CD4-positive, alpha-beta T cell treated with Interleukin-15 for 4 hours (primary cell): ENCODE measurements at places on chromosomes 7 and 10.

DNA sequence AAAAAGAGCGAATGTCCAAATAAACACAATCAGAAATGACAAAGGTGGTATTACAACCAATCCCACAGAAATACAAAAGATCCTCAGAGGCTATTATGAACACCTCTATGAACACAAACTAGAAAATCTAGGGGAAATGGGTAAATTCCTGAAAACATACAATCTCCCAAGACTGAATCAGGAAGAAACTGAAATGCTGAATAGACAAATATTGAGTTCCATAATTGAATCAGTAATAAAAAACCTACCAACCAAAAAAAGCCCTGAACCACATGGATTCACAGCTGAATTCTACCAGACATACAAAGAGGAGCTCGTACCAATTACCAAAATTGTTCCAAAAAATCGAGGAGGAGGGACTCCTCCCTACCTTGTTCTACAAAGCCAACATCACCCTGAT, 56.1 kb upstream of the ZNF800 start:
- DNase-seq: no peak

- DNase-seq: no peak
Measured at GRCh38 chr10:129945941-129946760, 17.9 kb downstream of the EBF3 start.

- no peak for DNase-seq
Measured at GRCh38 chr7:31114593-31115343, 62.7 kb downstream of the ADCYAP1R1 start.

DNA sequence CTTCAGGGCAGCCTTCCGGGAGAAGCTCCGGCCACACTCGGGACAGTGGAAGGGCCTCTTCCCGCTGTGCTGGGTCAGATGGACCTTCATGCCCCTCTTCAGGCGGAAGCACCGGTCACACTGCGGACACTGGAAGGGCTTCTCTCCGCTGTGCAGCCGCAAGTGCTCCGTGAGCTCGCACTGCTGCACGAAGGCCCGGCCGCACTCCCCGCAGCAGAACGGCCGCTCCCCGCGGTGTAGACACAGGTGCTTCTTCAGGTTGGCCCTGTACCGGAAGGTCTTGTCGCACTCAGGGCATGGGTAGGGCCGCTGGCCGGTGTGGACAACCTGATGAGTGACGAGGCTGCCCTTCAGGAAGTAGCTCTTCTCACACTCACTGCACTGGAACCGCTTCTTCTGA, 14.2 kb upstream of the ZNF786 start:
- no peak for DNase-seq

DNA sequence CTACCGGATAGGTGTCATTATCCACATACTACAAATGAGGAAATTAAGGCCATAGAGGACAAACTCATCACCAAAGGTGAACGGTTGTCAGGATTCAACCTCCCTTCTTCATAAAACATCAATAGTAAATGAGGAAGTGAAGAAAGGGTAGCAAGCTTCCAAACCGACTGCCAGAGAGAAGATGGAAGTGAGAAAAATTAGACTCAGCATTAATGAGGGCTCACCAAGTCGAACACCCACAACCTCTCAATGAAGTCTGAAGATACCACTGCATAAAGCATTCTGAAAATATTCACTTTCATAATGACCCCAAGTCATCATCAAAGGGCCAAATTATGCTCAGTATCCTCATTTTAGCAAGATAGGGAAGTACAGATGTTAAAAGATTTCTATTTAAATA, 29.6 kb downstream of the ABCB4 start:
- DNase-seq: no peak

- no peak for DNase-seq
Measured at GRCh38 chr10:110457851-110458250, 39.9 kb upstream of the DUSP5 start.

- DNase-seq: no peak
Measured at GRCh38 chr10:80148166-80148805, 15.8 kb downstream of the PLAC9 start.

DNA sequence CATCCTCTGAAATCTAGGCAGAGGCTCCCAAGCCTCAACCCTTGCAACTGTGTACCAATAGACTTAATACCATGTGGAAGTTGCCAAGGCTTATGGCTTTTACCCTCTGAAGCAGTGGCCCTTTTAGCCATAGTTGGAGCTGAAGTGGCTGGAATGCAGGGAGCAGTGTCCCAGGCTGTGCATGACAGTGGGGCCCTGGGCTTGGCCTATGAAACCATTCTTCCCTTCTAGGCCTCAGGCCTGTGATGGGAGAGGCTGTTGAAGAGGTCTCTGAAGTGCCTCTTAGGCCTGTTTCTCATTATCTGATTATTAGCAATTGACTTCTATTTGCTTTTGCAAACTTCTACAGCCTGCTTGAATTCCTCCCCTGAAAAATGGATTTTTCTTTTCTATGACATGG, 612.7 kb upstream of the ZWINT start:
- DNase-seq: no peak

- DNase-seq: no peak
Measured at GRCh38 chr10:58177362-58177947, 90.2 kb downstream of the IPMK start.

DNA sequence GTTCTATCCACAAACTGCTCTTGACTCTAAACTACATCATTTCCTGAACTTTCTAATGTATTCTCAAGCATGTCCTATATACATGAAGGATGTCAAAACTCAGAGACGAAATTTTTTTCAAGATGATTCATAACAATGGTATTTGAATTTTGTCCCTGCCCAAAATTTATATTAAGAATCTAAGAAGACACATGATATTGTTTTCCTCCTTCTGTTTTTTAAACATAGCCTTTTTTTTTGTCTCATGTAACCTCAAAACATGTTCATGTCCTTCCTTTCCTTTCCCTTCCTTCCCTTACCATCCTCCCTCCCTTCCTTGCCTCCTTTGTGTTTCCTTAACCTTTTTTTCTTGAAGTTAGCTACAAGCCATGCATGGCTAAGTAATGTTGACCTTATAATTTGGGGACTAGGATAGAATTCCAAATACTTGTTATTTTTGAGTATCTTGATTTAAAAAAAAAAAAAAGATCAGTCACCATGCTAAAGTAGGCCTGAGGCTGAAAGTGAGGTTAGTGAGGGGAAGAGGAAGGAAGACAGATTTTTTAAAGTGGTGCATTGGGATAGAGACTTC, 163.0 kb downstream of the SUGCT start:
- no peak for DNase-seq

GRCh38 chr10:49679480-49679893, at the start of gene C10orf53:
TSS of gene C10orf53 (plus strand) at chr10:49679651. CDS start at chr10:49679698, 47 bp downstream.
- no peak for DNase-seq

- DNase-seq: peak; percentile 49
Measured at GRCh38 chr10:31808258-31809218, 120.1 kb downstream of the ARHGAP12 start.

DNA sequence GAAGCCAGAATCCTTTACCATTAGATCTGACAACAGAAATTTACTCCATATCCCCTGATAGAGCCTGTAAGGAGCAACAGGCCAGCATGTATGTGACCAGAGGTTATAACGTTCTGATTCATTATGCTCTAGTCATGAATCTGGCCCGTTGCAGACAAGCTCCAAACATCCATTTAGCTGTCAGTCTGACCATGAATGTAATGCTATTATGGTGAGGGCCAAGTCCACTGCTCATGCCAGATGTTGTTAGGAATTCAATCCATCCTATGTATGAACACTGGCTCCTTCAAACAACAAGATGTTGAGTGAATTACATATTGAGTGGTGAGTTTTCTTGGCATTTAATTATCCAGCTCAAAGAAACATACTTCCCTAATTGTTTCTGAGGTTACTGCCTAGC, 610.1 kb upstream of the ANKRD30A start:
- no peak for DNase-seq

DNA sequence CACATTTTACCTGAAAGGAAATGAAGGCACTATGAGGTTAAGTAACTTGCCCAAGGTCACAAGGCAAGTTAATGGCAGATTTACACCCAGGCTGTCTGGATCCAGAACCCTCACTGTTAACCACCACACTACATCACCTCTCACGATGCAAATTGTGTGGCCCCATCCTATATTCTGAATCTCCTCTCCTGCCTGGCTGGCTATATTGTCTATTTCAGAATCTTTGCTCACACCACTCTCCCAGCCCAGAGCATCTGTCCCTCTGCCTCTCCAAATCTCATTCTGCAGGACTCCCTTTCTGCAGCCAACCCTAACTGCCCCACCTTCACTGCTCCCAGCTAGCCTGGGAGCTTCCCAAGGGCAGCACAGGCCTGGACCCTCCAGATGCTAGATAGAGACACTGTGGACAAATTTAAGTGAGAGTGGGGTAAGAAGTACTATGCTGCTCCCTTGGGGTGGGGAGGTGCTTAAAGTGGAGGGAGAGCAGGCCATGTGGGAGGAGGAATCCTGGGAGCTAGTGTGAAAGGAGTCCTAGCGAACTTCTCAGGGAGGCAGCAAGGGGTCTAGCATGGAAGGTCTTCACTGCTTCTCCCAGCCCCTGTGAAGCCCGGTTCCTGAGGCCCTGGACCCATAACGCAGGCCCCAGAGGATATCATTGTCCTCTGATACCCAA, 786 bp downstream of the CUEDC2 start:
- no peak for DNase-seq

DNA sequence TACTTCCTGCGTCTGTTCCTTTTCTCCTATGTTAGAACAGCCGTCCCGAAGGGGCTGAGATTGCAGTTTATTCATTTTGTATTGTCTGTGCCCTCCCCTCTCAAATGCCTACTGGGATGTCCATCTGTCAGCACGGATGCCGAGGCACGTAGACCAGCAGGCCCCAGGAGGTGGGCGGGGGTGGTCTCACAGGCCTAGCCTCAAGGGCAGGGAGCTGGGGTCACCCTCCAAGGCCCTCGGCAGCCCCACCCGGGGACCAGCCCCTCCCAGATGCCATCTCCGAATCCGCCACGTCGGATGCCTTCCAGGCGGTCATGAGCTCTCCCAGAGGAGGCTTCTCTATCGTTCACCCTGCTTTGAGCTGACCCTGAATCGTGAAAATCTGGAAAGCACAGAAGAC, 59.7 kb downstream of the ELFN1 start:
- no peak for DNase-seq

DNA sequence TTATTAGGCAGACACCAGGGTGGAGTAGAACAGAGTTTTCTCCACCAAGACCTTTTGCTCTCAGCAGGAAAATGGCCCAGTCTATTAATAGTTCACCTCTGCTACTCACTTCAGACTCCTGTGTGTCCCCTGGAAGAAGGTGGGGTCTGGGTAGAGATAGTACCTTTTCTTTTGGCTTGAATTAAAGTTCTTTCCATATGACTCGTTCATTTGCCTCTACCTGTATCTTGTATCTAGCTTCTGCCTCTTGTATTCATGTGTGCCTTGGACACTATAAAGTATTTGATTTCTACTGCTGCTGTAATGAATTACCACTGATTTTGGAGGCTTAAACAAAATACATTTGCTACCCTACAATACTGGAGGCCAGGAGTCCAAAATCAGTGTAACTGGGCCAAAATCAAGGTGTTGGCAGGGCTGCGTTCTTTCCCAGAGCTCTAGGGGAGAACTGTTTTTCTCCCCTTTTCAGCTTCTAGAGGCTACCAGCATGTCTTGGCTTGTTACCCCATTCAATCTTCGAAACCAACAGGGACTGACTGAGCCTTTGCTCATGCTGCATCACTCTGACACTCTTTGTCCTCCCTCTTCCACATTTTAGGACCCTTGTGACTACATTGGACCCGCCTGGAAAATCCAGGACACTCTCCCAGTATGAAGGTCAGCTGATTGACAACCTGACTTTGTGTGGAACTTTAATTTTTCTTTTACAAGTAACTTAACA, 155.6 kb upstream of the PRSS58 start:
- no peak for DNase-seq

DNA sequence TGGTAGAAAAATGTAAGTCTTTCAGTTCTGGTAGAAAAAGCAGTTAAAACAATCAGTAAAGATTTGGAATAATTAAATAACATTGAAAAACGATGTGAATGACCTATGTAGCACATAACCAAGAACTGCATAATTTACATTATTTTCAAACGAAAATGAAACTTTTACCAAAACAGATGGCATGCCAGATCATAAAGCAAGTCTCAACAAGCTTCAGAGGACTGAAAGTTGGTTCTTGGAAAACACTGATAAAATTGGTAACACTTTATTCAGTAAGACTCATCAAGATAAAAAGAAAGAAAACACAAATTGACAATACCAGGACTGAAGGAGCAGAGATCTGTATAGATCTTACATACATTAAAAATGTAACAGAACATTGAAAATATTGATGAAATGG, 92.8 kb downstream of the VIPR2 start:
- no peak for DNase-seq

DNA sequence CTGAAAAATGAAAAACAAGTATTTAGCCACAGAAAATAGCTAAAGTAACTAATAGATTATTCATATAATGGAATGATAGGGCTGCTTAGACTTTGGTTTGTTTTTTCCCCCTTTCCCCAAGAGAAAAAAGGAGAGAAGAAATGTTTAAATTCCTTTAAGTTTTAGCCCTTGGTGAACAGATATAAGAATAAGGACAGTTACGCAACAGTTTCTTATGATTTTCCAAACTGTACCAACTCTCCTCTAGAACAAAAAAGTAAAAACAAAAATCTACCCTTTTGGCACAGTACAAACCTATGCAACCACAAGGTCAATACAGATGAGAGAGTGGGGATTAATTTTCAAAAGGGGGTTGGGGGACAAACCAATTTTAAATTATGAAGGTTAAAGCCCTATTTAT, 227.7 kb downstream of the CHCHD3 start:
- DNase-seq: no peak

GRCh38 chr10:70132098-70133029, at the start of gene AIFM2:
TSS of gene AIFM2 (minus strand) at chr10:70132825. CDS start at chr10:70124084, 8,741 bp downstream.
- DNase-seq: peak; percentile 24

GRCh38 chr10:132237871-132238270, 51.1 kb downstream of the DPYSL4 start:
- no peak for DNase-seq

GRCh38 chr10:35908451-35908850, 266.4 kb upstream of the FZD8 start:
- DNase-seq: no peak

GRCh38 chr10:12337453-12338372, 11.6 kb upstream of the CAMK1D start:
- no peak for DNase-seq

GRCh38 chr10:113604572-113604971, 51.7 kb downstream of the HABP2 start:
- DNase-seq: no peak

DNA sequence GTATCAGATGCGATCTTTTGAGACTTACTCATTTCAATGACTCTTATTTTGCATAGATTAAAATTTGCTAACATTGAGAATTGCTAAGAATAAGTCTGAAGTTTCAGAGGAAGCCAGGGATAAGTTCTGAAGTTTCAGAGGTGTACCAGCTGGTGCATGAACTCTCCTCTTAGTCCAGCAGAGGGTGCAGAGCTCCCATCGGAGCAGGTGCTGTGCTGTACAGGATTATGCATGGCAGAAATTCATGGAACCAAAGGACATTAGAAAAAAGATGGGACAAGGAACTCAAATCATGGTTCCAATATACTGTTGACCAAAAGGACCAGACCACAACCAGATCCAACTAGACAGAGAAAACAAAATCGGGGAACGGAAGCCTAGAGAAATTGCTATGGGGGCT, 41.9 kb downstream of the MGAM2 start:
- no peak for DNase-seq
